Caudate nucleus (tissue), 63 donors: ENCODE measurements at places on chromosomes 16 and 17.

GRCh38 chr17:29686993-29687590 lies 64.4 kb upstream of the CORO6 start:
- DNase-seq = no peak

- DNase-seq = no peak
Observed at GRCh38 chr17:69103557-69104233, 38.0 kb downstream of the ABCA6 start.

- no peak for DNase-seq
Observed at GRCh38 chr17:77344038-77344437, 203.3 kb downstream of the SEC14L1 start.

DNA sequence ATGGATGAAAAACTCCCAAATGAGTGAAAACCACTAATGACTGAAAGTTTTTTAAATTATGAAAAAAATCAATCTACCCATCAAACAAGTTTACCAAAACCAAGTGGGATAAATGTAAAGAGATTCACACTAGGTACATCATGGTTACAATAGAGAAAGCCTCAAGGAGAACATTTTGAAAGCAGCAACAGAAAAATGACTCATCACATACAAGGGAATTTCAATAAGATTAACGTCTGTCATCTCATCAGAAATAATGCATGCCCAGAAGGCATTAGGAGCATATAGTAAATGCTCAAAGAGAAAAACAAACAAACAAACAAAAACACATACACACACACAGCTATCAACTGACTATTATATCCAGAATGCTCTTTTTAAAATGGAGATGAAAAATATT lies 261.8 kb upstream of the KIF2B start:
- DNase-seq = no peak

DNA sequence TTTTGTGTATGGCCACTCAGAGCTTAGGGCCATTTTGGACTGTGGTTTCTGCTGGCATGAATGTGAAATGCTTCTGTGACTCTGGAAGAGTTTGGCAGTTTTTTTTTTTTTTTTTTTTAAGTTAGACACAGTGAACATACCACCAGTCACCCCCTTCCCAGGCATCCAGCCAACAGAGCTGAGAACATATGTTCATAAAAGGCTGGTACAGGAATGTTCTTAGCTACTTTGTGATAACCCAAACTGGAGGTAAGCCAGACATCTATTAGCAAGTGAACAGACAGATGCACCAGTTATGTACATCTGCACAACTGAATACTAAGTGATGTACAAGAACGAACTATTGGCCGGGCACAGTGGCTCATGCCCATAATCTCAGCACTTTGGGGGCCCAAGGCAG lies 92.7 kb downstream of the ABCC1 start:
- no peak for DNase-seq

DNA sequence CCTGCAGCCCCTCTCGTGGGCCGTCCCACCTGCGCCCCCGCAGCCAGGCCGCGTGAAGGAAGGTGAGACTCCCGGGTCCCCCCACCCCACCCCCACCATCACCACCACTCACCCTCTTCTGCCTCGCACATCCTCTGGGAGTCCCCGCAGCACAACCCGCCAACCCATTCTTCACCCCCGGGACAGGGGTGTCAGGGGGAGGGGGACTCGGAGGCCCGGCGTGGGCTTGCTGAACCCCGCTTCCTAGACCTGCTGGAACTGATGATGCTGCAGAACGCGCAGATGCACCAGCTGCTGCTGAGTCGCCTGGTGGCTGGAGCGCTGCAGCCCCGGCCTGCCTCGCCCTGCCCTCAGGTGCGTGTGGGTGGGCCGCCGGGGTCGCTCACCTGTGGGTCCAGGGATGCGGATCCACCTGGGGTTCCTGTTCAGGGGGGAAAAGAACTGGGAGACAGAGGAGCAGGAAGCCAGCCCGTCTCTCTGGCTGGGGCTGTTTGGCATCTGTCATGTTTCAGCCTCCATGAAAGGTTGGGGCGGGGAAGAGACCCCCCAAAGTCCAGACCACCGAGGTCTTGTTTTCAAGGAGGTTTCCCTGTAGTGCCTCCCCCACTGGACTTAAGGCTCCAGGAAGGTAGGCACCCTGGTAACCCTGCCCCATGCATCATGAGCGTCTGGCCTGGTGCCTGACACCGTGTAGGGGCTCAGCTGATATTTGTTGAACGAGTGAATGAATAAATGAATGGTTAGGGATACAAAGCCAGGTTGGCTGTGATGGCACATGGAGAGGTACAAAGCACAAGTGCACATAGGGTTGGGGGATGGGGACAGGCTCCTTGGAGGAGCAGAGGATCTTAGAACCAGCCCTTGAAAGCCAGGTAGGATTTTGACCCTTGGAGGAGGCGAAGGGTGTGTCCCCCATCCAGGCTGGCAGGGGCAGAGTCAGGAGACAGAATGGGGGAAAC lies 849 bp downstream of the PRR29 start:
- DNase-seq = no peak

- DNase-seq = no peak
Observed at GRCh38 chr17:5769593-5770354, 185.5 kb upstream of the NLRP1 start.

GRCh38 chr17:17141860-17142552 lies 64.1 kb downstream of the PLD6 start:
- DNase-seq = peak; percentile 57

- peak; percentile 13 for DNase-seq
Observed at GRCh38 chr17:9475101-9475658, 100.4 kb downstream of the STX8 start.

GRCh38 chr17:79984045-79984840 lies 51.4 kb downstream of the TBC1D16 start:
- no peak for DNase-seq

DNA sequence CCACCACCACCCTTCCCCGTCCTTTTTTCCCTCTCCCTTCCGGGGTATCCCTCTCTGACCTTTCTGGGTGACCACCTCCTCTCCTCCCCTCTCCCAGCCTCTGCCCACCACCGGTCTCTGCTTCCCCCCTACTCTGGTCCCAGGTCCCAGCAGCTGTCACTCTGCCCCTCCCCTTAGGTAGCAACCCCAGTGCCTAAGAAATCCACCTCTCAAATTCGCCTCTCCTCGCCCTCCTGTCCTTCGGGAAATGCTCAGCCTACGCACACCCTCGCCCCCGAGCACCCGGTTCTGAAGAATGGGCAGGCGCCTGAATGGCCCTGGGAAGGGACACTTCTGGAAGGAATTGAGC lies 775 bp upstream of the SP6 start:
- no peak for DNase-seq

DNA sequence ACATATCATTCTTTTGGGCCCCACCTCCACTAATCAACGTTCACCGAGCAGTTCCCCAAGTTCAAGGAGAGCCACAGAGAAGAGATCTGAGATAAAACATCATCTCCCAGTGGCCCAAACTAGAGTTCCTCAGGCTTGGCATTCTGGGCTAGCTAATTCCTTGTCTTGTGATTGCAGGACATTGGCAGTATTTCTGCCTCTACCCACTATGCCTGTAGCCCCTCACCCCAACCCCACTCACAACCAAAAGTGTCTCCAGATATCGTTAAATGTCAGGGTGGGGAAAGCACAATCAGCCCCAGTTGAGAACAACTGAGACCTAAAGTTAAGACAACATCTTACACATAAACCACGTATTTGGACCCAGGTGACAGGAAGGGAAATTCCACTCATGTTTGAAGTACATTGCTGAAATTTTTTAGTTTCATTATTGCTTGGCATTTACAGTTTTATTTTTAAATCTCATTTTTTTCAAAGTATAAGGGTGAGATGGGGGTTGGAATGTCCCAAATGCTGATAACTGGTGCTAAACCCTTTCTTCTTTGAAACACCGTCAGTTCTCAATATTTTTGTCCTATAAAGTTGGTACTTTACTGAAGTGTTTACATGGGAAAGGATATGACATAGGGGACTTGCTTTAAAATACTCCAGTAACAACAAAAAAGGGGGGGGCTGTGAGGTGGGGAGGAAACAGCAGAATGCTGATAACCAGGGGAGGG lies 13.6 kb downstream of the ZC3H7A start:
- no peak for DNase-seq

DNA sequence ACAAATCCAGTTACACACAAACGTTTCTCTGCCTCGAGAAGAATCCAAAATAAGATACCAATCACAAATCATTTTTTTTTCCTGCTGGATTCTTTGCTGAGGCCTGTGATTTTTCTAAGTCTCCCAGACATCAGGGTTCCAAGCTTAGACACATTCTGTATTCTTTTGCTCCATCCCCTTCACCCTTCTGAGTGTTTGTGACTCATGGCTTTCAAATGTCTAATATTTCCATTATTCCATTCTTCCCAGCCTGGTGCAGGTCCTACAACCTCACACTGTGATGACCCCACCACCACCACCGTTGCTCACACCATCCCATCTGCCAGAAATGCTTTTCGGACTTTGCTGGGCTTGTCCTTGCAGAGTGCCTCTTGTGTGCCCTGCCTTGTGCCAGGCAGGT lies 480.1 kb downstream of the SOX9 start:
- DNase-seq = no peak

- DNase-seq = no peak
Observed at GRCh38 chr17:41621916-41622315, 2.5 kb downstream of the KRT17 start.

GRCh38 chr16:2686912-2687507 lies 4.7 kb downstream of the KCTD5 start:
- DNase-seq = no peak

- no peak for DNase-seq
Observed at GRCh38 chr17:73192206-73192893, 505 bp upstream of the COG1 start.

GRCh38 chr17:28700830-28701492 lies 10.7 kb downstream of the PROCA1 start:
- DNase-seq = no peak

GRCh38 chr16:11973070-11973469 lies 3.5 kb upstream of the SNX29 start:
- no peak for DNase-seq

GRCh38 chr16:20899071-20899470 lies 1.1 kb downstream of the DCUN1D3 start:
- no peak for DNase-seq
